Stimulated activated CD8-positive, alpha-beta memory T cell treated with anti-CD3 and anti-CD28 coated beads, Interleukin-7, amount 100 ng/mL, for 4 hours (primary cell): ENCODE measurements at places on chromosomes 7 and 10.

GRCh38 chr10:79220307-79220706 is 127.0 kb upstream of the PPIF start:
- DNase-seq, result no peak

GRCh38 chr10:32112055-32112454 is 55.8 kb upstream of the KIF5B start:
- no peak for DNase-seq

DNA sequence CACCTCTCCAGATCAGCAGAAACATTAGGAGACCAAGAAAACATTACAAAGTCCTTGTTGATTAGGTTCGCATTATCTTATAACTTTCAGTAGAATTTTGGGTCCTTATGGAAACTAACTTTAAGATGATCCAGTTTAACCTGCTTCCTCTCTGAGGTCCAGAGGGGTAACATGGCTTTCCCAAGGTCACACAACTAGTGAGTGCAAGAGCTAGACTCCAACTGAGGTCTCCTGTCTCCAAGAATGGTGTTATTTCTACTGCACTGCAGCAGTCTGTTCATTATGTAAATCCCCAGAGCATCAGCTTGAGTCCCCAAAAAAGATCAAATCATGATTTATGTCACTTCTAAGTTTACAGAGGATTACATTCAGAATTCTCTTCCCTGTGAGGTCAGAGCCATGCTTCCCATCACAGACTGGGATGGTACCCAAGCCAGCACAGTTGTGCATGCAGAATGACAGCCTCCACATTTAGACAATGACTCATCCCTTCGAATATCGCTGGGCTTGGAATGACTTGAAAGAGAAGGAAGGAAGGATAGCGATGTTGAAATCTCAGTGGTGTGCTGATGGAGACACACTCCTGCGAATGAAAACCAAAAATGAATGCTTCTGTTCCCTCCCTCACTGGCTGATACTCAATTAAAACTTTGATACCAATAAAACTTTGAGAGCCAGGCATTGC is 163.1 kb upstream of the PLXNA4 start:
- no peak for DNase-seq

GRCh38 chr10:60732198-60732806 is 46.0 kb upstream of the CDK1 start:
- no peak for DNase-seq

DNA sequence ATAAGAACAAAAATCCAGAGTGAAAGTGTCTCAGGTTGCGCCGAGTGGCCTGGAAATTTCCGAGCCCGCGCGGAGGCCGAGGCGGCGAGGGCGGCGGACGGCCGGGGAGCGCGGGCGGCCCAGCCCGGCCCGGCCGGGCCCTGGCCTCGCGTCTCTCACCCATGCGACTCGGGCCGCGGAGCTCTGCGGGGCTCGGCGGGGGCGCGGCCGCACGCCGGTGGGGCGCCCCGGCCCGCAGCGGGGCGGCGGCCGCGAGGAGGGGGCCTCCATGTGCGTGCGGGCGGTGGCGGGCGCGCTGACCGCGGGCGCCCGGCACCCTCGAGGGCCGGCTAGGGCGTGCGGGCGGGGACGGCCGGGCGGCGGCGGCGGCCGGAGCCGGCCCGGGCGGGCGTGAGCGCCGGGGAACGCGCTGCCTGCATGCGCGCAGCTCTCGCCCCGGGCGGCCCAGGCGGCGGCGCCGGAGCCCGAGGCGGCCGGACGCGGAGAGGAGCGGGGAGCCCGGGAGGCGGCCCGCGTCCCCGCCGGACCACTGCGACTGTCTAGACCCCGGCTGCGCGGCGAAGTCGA is 302 bp upstream of the EN2 start:
- no peak for DNase-seq

GRCh38 chr10:27241010-27241651 is 534 bp upstream of the ACBD5 start:
- no peak for DNase-seq

DNA sequence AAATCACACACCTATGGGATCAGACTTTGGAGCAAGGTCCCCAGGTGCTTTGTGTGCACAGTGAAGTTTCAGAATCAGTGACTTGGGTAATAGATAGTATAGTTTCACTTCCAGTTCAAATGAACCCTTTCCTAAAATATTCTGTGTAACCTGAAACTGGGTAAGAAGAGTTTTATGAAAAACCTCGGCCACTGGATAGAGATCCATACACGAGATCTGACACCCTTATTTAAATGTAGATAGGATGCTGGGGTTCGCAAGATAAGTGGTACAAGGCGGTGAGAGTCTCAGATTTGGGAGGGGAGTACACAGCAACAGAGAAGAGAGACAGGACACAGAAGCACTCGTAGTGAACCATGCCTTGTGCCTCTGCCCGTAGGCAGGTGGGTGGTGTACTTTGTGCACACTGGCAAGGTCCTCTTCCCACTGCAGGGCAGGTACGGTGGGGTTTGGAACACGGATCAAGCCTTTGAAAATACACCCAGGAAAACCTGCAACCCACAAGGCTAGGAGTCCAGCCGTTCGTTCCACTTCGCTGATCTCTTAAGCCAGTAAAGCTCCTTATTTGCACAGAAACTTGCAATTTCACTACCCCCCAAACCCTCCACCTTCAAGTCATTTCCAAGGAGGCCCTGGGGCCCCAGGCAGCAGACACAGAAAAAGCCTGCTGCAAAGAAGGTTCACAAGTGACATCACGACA is 162.8 kb downstream of the USP6NL start:
- DNase-seq, result no peak
